ENCODE measurements at places on chromosomes 6 and 20.

- no peak for DNase-seq
These were observed 10.1 kb downstream of the HMGCLL1 start for GRCh38 chr6:55568808-55569439.

DNA sequence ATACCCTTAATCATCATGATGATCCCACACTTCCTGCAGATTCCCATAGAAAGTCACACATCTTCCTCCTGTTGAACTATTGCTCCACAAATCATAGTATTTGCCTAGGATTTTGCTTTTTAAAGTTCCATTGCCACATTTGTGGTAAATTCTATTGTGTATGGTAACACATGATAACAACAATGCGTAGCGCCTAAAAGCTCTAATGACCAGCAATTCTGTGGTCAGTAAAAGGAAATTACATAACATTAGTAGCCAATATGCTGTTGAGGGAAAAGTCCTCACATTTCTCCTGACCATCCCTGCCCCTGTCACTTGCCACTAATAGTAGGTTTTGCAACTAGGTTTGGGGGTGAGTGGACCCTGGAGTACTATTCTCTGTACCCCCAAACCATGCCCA, 31.8 kb upstream of the PDE7B start:
- no peak for DNase-seq

GRCh38 chr6:71510057-71510713, 221.6 kb downstream of the OGFRL1 start:
- DNase-seq, result no peak

DNA sequence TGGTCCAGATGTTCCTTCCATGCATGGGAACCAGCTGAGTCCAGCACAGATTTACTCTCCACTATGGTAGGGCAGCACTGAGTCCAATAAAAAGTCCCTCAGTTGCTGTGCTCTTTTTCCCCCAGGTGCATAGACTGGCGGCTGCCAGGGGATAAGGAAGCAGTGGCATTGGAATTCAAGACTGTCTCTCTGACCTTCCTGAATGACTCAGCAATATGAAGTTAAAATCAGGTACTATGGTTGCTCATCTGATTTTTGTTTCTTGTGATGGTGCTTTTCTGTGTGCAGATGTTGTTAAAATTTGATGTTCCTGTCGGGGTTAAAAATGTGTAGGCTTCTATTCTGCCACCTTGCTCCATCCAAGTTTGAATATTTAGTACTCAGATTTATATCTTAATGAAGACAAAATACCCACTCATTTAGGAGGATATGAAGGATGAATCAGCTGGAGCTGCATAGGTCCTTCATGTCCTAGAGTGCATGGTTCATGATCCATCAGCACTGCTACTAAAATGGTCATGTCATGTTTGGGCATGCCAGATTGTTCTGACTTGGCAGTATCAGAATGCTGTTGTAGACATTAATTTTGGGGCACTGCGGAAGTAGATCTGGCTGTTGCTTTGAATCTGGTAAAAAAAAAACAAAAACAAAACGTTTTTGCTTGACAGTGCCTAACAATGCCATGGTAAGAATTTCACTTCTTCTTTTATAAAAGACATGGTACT, 321.2 kb upstream of the MAP3K7 start:
- no peak for DNase-seq

DNA sequence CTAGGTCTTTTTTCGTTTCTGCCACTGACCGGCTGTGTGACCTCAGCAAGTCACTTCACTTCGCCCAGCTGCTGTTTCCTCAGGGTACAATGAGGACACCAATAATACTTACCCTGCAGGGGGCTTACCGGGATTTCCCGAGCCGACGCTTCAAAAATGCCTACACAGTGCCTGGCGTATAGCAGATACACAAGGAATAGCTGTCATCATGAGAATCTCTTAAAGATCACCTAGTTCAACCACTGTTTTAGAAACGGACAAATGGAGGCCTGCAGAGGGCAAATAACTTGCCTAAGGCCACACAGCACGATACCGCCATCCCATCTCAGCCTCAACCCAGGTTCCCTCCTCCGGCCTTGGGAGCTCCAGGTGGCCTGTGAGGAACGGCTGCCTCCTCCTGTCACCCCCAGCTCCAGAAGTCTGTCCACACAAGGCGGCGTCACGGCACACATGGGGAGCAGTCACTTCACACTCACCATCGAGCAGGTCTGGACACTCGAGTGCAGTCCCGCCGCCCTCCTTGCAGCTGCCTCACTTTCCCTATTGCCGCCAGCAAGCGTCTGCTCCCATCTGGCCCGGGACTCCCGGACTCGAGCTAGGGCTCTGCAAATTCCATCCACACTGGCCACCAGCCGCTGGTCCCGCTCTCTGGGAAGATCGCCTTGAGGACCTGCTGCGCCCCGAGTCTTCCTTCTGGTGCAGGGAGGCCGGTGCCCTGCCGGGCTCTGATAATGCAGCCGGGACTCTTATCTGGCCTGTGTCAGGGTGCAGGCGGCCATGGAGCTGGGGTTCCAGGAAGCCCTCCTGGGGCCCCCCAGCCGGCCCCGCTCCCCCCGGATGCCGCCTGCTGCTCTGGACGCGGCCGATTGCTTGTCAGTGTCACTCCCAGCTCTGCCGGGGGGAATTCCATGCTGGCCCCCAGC, at the start of gene RIPOR3:
Gene RIPOR3, minus strand, starts transcription at position 893 of the 923 bp plus-strand sequence. Its CDS starts 414 bp downstream, at position 479.
- DNase-seq, result no peak

- no peak for DNase-seq
These were observed 18.1 kb downstream of the SLX4IP start for GRCh38 chr20:10453241-10453640.

GRCh38 chr6:150567823-150568383, 31.8 kb upstream of the PLEKHG1 start:
- DNase-seq, result no peak

GRCh38 chr6:7546896-7547295, 5.4 kb downstream of the DSP start:
- no peak for DNase-seq

GRCh38 chr6:157929765-157930319, 51.8 kb upstream of the SYNJ2 start:
- no peak for DNase-seq

GRCh38 chr20:31930779-31931178, 21.1 kb downstream of the PDRG1 start:
- DNase-seq, result no peak

DNA sequence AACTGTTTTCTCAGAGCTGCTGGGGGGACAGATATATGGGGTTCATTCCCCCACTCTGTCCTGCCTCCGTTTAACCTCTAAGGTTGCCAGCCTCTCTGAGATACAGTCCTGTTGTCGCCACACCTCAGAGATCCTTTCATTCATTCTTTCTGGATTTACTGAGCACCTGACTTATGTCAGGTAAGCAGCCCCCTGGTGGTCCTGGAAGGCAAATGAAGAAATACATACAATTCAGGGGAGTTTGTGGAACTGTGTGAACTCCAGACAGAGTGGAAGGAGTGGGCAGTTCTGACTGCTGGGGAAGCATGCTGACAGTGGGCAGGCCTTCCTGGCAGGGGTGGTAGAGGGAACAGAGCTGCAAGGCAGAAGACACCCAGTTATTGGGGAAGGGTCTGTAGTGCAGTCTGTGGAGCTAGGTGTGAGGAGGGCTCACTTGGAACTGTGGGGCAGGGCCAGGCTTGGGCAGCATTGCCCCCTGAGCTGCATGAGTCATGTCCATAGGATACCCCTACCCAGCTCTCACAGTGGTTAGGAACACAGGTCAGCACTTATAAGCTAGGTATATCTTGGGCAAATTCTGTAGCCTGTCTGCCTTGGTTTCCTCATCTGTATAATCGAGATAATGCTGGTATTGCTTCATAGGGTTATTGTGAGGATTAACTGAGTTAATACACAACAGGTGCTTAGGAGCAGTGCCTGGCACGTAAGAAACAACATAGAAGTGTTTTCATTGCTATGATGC, 12.8 kb upstream of the SGK2 start:
- no peak for DNase-seq

DNA sequence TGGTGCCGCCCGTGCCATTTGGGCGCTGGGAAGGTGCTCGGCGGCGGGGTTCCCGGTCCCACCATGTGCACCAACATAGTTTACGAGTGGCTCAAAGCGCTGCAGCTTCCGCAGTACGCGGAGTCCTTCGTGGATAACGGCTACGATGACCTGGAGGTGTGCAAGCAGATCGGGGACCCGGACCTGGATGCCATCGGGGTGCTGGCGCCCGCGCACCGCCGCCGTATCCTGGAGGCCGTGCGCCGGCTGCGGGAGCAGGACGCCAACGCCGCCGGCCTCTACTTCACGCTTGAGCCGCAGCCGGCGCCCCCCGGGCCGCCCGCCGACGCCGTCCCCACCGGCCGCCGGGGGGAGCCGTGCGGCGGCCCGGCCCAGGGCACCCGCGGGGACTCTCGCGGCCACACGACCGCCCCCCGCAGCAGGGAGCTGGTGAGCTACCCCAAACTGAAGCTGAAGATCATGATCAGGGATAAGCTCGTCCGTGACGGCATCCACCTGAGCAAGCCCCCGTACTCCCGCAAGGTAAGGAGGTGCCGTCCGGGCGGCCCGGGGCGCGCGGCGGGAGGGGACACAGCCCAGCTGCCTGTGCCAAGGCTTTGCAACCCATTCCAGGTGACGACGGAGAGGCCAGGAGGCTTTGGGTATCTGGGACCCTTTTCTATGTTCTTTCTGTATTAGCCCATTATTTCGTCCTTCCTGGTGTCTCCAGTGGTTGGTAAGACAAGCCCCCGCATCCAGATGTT, 547 bp downstream of the SAMD5 start:
- no peak for DNase-seq

- DNase-seq, result no peak
These were observed 9.7 kb upstream of the RMND1 start for GRCh38 chr6:151461673-151462072.

DNA sequence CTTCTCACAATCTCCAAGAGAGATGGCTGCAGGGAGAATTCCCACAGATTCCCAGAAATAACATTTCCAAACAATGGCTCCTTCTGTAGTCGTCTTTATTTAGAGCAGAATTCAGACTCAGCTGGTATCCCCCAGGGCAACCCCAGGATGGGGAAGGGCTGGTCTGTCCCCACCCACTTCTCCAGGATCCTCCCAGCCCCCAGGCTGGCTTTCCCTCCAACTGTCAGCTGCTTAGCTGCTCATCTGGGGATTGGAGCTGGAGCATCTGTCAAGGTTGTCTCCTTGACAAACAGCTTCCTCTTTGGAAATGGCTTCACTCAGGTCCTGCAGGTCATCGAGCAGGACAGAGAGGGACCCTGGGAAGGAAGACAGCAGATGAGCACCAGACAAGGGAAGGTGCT, 3.5 kb upstream of the PSORS1C2 start:
- no peak for DNase-seq

GRCh38 chr6:146700078-146700686, 101.4 kb downstream of the ADGB start:
- DNase-seq, result no peak

DNA sequence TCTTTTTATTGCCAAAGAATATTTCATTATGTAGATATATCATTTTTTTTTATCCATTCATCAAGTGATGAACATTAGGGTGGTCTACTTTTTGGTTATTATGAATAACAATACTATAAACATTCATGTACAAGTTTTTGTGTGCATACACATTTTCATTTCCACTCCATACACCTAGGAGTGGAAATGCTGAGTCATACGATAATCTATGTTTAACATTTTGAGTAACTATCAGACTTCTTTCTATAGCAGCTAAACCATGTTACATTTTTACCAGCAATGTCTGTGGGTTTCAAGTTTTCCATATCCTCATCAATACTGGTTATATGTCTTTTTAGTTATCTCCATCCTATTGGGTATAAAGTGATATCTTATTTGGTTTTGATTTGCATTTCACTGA, 65.7 kb downstream of the PRSS35 start:
- no peak for DNase-seq

DNA sequence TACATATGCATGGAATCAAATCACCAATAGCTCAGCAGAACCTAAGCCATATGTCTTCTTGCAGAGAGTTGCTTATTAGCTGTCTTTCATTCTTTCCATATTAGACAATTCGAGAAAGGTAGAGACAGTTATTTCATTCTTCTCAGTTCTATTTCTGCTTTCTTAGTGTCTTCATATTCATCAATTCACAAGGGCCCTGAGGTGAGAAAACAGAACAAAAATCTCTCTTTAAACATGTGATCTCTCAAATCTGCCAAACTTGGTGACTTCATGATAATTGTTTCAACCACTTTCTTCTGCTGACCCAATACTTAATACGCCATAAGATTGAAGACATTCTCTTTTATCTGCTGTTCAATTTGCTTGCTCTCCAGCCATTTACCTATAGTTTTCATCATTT, 229.7 kb upstream of the MARCKS start:
- no peak for DNase-seq

- DNase-seq, result no peak
These were observed 6.8 kb downstream of the SASH1 start for GRCh38 chr6:148349466-148349865.

DNA sequence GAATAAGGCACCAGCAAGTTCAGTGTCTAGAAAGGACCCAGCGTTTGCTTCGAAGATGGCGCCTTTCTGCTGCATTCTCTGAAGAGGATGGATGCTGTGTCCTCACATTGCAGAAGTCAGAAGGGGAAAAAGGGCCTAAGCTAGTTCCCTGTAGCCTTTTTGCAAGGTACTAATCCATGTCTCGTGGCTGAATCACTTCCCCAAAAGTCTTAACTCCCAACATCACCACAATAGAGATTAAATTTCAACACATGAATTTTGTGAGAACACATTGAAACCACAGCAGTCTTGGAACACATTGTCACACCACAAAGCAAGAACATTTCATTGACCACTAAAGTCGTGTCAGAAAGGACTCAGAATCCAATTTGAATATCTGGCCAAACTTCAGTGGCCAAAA, 42.1 kb downstream of the KLHL31 start:
- no peak for DNase-seq

Data from activated gamma-delta T cell treated with anti-CD3 and anti-CD28 coated beads, Interleukin-2, amount 50 U/mL, for 16 hours (primary cell).